SJCRH30 (cell line): ENCODE measurements at places on chromosomes 12 and 14.

DNA sequence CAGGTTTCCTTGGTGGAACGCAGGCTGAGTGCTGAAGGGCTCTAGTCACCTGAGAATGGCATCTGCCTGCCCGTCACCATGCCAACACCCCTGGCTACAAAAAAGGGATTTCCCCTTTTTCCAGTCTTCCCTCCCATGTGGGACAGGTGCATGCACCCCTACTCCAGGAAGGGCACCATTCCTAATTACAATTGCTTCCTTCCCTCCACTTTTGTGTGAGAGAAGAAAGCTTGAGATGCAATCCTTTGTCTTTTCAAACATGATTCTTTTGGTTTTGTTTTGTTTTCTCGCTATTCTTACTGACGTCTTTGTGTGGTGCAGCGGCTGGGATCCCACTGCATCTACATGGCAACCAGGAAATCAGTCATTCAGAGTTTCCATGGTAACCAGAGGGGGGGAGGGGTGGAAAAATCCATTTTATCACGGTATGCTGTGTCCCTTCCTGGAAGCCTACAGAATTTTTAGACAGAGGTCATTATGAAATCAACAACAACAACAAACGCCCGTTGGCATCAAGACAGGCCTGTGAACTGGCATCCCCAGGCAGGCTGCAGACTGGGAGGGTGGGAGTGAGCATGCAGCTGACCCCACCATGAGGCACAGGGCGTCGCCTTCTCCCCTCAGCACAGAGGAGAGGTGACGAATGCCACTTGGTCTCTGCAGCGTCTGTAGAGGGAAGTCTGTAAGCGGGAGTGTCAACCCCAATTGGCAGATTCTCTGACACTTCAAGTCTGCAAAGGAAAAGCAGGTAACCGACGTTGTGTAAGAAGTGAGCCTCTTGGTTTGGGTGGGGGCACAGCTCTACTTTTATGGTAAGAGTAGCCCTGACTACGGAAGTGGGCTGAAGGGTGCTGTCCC, 13.6 kb upstream of the GNG2 start:
- H3K27ac ChIP-seq: no peak overlapping the region
- H3K4me1 ChIP-seq: no peaks in the 10 kb centered on the region
- H3K4me3 ChIP-seq: no peak overlapping the region
- no peaks in the 10 kb centered on the region for H3K27me3 ChIP-seq
- no peak for DNase-seq

DNA sequence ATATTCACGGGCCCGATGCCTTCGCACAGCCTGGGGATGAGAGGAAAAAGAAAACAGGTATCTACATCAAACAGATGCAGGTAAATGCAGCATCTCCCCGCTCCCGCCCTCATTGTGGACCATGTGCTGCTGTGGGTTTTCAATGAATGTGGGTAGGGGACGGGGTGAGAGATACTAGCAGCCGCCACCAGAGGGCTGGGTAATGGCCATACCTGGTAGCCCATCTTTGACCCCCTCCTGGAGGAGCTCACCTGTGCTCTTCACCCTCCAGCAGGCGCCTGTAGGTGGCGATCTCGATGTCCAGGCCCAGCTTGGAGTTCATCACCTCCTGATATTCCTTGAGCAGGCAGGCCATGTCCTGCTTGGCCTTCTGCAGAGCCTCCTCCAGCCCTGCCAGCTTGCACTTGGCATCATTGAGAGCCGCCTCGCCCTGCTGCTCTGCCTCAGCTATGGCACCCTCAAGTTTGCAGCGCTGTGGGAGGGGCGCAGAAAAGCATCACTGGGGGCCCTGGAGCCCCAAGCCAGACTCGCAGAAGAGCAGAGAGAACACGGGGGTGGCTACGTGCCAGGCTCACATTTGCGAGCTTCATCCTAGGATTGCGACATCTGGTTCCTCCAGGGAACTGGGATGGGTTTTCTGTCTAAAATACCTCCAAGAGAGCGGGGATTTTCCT, 10.2 kb downstream of the KRT82 start:
- no peak overlapping the region for H3K27ac ChIP-seq
- no peak for DNase-seq
- no peaks in the 10 kb centered on the region for H3K36me3 ChIP-seq
- peaks cover 16% of the 10 kb centered on the region for H3K27me3 ChIP-seq

DNA sequence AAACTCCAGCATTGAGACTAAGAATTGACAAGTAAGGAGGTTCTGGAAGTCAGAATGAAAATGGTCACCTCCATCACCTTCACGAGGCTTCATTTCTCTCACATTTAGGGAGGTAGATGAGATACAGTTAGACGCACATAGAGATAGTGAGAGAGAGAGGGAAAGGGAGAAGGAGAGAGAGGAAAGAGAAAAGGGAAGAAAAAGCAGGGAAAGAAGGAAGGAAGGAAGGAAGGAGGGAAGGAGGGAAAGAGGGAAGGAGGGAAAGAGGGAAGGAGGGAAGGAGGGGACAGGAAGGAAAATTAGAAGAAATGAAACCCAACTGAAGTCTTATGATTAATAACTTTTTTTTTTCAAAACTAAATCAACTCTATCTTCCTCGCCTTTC, 10.7 kb upstream of the FOXG1 start:
- no peaks in the 10 kb centered on the region for H3K27me3 ChIP-seq
- H3K4me3 ChIP-seq: no peak overlapping the region
- no peaks in the 10 kb centered on the region for H3K36me3 ChIP-seq
- DNase-seq: no peak
- no peaks in the 10 kb centered on the region; the same call in 1 of the 2 replicates for H3K4me1 ChIP-seq

GRCh38 chr14:56102941-56103340, 15.3 kb upstream of the PELI2 start:
- no peaks in the 10 kb centered on the region for H3K36me3 ChIP-seq
- no peak for DNase-seq
- no peak overlapping the region for H3K27ac ChIP-seq
- no peaks in the 10 kb centered on the region for H3K27me3 ChIP-seq
- no peak overlapping the region for H3K4me3 ChIP-seq

DNA sequence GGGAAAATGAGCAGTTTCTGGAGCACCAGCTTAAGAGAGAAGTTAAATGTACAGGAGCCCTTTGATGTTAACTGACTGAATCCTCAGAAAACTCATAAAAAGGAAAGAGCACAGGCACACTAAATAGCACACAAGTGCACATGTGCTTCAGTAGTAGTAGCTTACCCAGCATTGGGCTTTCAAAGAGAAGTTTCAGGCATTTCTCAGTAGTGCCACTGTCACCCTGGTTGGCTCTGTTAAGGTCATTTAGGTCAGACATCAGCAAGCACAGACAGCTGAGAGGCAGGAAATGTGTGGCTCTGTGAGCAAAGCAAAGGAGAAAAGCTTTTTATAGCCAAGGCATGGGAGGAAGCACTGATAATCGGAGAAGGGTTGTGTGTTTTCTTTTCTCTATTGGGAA, 96.3 kb upstream of the HIF1A start:
- H3K27ac ChIP-seq: no peak overlapping the region
- H3K4me1 ChIP-seq: peaks cover 32% of the 10 kb centered on the region
- peak; percentile 41 for DNase-seq
- no peak overlapping the region for H3K4me3 ChIP-seq
- no peaks in the 10 kb centered on the region for H3K36me3 ChIP-seq
- H3K27me3 ChIP-seq: no peaks in the 10 kb centered on the region

DNA sequence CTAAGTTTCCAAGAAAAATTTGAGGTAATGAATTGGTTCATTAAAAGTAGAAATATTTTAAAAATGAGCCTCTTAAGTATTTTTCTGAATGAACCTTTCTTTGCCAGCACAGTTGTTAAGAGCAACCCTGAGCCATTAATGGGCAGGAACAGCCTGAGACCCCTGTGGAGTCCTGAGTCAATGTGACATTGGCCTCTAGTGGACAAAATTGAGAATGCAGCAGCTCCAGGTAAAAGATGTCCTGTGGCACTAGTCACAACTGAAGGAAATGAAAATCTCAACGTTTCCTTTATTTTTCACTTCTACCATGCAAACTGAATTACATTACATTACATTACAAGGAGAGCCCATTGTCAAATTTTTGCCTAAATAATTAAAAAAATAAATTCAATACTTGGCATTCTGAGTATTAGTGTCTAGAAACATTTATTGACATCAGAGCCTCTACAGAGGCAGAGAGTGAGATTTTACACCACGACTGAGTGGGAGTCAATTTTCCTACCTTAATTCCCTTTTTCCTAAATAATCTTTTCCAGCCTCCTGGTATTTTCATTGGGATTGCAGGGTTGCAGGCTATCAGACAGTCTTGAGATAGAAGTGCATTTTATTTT, 135.7 kb downstream of the PPM1H start:
- DNase-seq: peak; percentile 69
- H3K4me3 ChIP-seq: no peak overlapping the region
- no peaks in the 10 kb centered on the region for H3K4me1 ChIP-seq
- no peaks in the 10 kb centered on the region for H3K27me3 ChIP-seq
- no peaks in the 10 kb centered on the region for H3K36me3 ChIP-seq

- H3K27ac ChIP-seq: no peak overlapping the region
- H3K4me3 ChIP-seq: no peak overlapping the region
- no peaks in the 10 kb centered on the region for H3K27me3 ChIP-seq
- no peak for DNase-seq
- no peaks in the 10 kb centered on the region for H3K4me1 ChIP-seq
These were observed 19.7 kb downstream of the GDF11 start for GRCh38 chr12:55762646-55763045.

DNA sequence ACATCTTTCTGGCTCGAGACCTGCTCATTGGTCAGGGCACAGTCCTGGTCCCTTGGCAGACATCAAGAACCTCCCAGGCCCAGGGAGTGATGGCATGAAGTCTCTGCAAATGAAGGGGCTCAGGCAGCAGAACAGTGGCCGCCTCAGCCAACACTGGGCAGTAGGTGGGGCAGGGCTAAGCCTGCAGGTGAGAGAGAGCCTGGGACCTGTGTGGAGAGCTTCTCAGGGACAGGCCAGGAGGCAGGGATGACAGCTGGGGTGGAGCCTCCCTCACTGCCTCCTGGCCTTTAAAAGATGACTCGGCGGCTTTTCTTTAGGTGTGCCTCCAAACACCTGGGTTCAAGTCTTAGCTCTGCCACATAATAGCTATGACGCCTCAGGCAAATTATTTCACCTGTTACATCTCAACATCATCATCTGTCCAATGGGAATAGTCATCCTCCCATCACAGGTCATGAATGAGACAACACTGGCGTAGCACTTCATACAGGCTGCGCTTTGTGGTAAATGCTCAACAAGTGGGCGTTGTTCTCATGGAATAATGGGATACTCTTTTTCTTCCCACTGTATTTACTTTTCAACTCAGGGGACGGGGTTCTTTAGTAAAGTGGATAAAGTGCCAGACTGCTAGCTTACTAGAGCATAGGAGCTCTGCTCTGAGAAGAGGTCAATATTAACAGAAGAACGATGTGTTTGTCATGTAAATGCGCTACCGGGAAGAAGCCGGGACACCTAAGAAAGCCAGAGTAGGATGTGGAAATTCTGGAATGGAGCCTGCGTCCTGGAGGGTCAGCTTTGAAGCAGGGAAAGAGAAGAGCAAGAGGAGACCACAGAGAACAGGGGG, 277.4 kb downstream of the FOXN3 start:
- no peaks in the 10 kb centered on the region for H3K36me3 ChIP-seq
- H3K4me1 ChIP-seq: no peaks in the 10 kb centered on the region
- no peak overlapping the region for H3K4me3 ChIP-seq
- H3K27ac ChIP-seq: no peak overlapping the region

GRCh38 chr12:112381406-112381882, 787 bp downstream of the HECTD4 start:
- H3K27me3 ChIP-seq: no peaks in the 10 kb centered on the region
- no peaks in the 10 kb centered on the region for H3K36me3 ChIP-seq
- peak overlapping the region; percentile 76 for H3K4me3 ChIP-seq

GRCh38 chr12:131854861-131855476, 26.8 kb downstream of the MMP17 start:
- peaks cover 4% of the 10 kb centered on the region; the same call in 1 of the 2 replicates for H3K27me3 ChIP-seq
- no peak overlapping the region for H3K27ac ChIP-seq
- H3K4me3 ChIP-seq: no peak overlapping the region
- DNase-seq: no peak
- H3K4me1 ChIP-seq: peaks cover 3% of the 10 kb centered on the region; the same call in 1 of the 2 replicates

- H3K27me3 ChIP-seq: no peaks in the 10 kb centered on the region
- H3K4me3 ChIP-seq: no peak overlapping the region
- no peak overlapping the region for H3K27ac ChIP-seq
- no peak for DNase-seq
- H3K4me1 ChIP-seq: no peaks in the 10 kb centered on the region
- no peaks in the 10 kb centered on the region for H3K36me3 ChIP-seq
These were observed 178.9 kb upstream of the MGAT4C start for GRCh38 chr12:86435053-86435452.

- no peak overlapping the region for H3K27ac ChIP-seq
- H3K27me3 ChIP-seq: no peaks in the 10 kb centered on the region
- H3K36me3 ChIP-seq: no peaks in the 10 kb centered on the region
- DNase-seq: no peak
- H3K4me1 ChIP-seq: 0 out of 2 replicates have a peak, but pooled peaks cover 2% of the 10 kb centered on the region
These were observed 6.0 kb downstream of the PLA2G1B start for GRCh38 chr12:120321382-120322202.

DNA sequence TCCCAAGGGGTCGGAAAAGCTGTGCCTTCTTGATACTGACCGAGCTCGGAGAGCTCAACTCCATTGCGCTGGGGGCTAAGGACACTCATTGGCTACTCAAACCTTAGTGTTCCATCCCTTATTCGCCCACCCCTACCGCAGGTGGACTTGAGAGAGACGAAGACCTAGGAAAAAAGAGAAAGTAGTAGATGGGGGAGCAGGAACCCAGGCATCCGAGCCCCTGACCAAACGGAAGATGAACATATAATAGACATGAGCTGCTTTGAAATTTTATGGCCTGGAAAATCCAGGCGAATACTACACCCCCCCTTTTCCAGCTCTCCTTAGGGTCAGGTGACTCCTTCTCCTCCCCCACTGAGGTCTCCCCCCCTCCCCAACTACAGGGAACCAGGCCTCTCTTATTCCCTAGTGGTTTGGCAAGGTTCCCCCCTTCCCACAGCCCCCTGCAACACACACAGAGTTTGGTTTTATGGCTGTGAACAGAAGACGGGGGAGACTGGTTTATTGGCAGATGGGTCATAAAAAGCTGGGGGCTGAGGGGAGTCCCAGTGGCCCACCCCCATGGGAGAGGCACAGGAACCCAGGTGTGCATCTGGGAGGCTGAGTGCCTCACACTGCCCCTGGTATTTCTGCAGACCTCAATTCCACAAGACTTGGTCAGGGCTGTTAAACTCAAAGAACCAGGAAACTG, 1.6 kb downstream of the GDF11 start:
- H3K4me3 ChIP-seq: peak overlapping the region; percentile 68
- H3K27ac ChIP-seq: no peak overlapping the region
- H3K27me3 ChIP-seq: no peaks in the 10 kb centered on the region
- DNase-seq: no peak
- peaks cover 7% of the 10 kb centered on the region for H3K4me1 ChIP-seq
- H3K36me3 ChIP-seq: 0 out of 2 replicates have a peak, but pooled peaks cover 7% of the 10 kb centered on the region

DNA sequence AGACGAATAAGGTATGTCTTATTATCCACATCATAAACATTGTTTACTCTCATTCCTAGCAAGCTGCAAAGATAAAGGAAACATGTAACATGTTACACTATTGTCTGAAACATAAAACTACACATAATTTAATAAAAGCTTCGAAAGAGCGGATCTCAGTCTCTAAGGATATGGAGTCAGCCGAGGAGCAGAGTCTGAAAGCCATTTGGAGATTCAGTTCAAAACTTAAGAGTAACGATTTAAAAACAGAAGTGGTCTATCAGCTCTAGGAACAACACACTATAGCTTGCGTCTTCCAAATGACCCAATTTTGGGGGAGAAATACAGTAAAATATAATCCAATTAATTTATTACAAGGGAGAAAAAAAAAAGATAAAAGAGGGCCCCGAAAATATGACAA, 775 bp downstream of the NEMF start:
- peaks cover 17% of the 10 kb centered on the region for H3K36me3 ChIP-seq
- peak overlapping the region; percentile 62 for H3K27ac ChIP-seq
- no peak for DNase-seq
- H3K27me3 ChIP-seq: no peaks in the 10 kb centered on the region
- H3K4me3 ChIP-seq: peak overlapping the region; percentile 87
